Nucleus accumbens (tissue), 56 donors: ENCODE measurements at places on chromosomes 4 and X.

DNA sequence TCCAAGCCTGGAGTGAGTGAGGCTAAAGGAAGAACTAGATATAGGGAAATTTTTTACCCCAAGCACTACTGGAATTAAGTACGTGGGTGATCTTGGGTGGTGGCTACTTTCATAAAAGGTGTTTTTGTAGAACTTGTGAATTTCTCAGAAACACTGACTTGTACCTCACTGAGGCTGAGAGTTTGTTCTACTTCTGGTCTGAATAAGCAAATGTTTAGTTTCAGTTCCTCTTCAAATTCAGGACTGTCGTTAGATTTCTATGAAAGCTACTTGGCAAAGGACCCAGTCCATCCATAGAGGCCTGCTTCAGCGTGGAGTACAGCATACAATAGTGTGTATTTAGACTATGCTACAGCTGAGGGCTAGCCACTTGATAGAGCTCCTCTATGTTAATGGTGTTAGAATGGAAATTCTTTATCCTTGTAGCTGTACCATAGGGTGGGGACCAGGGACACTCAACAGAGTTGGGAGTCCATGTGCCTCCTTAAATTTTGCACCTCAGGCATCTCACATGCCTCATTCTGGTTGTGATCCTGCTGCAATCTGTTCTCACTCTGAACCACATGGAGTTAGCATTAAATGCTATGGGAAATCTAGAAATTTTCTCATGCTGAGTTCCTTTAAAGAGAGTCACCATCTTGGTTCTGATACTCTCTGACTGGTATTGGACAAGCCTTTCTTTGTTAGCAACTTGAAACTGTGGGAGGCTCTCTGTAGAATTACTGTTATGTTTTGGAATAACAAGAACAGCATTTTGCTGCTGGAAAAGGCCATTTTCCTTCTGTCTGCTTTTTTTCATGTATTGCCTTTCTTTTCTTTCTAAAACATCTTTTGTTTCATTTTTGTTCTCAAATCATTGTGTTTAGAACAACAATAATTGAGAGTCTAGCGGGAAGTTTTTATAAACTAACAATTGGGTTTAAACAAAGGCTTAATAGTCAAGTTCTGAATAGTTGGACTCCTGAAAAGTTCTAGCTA is 86.8 kb downstream of the PDGFRA start:
- no peak for DNase-seq

- no peak for DNase-seq
Measured at GRCh38 chr4:145824463-145824862, 114.2 kb downstream of the ZNF827 start.

DNA sequence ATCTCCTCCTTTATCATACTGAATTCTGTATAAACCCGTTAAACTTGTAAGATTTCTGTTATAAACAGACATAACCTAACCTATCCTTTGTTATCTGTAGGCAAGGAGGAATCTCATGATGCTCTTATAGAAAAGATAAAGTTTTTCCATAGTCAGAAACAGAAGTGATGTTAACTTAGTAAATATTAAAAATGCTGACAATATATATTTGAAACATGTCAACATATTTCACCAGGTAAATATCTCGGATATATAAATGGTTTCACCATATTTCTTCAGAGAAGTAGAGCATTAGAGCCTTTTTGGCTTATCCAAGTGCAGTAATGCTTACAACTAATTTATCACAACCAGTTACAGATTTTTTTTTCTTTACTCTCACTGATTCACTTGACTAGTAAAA is 625.9 kb downstream of the PDHA2 start:
- DNase-seq, result no peak

- no peak for DNase-seq
Measured at GRCh38 chr4:13399257-13399656, 84.9 kb downstream of the RAB28 start.

DNA sequence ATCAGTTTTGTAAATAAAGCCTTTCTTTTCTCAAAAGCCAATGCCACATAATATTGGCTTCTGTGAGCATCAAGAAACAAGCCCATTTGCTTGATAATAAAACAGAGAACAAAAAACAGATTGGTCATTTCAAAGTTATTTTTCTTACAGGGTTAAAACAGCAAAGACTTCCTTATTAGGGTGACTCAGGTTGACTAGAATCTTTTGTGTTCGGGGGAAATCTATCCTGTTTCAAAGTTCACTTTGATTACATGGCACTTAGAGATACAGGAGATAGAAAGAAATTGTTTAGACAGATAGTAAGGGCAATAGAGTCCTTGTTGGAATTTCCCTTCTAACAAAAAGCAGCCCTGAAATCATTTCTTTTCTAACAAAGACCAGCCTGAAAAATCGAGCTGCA is 170.0 kb upstream of the GLRA2 start:
- DNase-seq, result no peak

DNA sequence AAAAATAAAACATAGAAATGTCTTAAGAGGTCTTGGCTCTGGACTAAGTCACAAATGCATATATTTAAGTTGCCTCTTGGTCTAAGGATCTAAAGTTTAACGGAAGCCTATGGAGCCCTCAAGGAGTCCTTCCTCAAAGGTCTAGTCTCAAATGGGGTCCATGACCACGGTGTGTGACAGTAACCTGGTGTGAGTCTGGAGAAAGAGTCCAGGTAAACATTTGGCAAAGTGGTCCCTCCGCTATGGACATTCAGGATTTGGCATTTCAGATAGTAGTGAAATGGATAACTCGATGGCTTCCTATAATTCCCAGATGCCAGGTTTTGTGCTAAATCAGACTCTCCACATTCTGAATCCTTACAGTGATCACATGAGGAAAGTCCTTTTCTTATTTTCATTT is 44.2 kb downstream of the RHOH start:
- DNase-seq, result no peak

DNA sequence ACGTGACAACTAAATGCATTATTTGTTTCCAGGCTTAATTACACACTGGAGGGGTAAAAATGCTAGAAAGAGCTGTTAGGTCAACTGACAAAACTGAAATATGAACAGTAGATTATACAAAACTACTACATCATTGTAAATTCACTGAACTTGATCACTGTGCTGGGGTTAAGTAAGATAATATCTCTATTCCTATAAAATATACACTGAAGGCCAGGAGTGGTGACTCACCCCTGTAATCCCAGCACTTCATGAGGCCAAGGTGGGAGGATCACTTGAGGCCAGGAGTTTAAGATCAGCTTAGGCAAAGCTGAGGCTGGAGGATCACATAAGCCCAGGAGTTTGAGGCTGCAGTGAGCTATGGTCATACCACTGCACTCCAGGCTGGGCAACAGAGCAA is 31.8 kb upstream of the NKX6-1 start:
- DNase-seq, result no peak

GRCh38 chr4:99104153-99104552 is 15.6 kb upstream of the ADH5 start:
- DNase-seq, result no peak

DNA sequence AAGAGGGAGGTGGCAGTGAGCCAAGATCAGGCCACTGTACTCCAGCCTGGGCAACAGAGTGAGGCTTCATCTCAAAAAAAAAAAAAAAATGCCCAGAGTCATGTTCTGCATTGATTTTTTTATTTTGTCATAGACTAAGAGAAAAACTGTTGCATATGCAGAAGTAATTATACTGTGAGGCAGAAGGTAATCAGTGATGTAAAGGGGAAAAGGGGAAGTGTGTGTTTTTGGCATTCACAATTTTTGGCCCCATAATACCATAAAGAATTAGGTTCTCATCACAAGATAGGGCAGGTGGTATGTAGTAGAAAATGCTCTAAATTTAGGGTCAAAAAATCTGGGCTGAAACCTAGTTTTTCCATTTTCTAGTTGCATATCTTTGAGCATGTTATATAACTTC is 47.3 kb upstream of the GAB1 start:
- no peak for DNase-seq

DNA sequence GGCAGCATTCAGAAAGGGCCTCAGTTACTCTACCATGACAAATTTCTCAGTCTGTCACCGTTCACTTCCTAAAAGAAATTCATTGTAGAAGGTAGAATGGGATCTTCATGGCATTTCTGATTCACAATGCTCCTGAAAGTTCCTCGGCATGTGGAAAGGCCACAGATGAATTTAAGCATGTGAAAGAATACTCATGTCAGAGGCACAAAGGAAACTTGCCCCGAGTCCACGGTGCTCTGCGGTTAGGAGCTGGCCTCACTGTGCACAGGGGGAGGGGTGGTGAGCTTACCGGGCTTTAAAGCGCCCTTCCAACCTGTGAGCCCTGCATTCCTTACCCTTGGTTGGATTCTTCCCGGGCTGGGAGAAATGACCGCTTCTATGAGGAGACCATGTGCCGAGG is 9.3 kb downstream of the TKTL1 start:
- DNase-seq, result no peak

DNA sequence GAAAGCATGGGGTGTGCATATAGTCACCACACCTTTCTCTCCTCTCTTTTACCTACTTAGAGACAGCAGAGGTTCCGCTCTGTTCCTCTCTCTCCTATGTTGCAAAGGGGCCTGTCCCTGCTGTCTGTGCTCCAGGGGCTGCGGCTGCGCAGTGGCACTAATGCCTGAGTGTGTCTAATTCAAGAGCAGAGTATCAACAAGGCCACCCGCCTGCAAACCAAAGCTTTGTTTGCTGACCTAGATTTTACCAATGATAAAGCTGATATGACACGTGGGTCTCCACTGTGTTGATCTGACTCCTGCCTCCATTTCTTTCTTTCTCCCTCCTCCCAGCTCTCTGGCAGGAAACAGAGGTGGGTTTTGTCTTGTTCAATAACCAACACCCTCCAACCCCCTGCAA is 74.9 kb downstream of the NSG1 start:
- DNase-seq, result no peak

DNA sequence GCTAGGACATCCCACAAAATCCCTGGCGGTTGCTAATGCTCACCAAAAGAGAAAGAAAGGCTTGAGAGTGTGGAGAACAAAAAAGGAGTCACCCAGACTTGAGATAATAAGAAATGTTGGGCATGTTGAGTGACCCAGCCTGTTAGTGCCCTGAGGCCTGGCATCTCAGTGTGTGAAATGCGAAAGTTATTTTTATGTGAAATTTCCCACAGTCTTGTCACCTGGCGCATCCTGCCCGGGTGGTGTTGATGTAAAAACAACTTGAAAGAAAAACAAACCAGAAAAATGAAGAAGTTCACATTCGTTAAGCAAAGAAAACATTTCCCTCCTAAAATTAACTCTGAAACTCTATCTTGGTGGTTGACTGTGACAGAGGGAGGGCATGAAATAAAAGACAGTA is 495.2 kb downstream of the MID1IP1 start:
- no peak for DNase-seq

DNA sequence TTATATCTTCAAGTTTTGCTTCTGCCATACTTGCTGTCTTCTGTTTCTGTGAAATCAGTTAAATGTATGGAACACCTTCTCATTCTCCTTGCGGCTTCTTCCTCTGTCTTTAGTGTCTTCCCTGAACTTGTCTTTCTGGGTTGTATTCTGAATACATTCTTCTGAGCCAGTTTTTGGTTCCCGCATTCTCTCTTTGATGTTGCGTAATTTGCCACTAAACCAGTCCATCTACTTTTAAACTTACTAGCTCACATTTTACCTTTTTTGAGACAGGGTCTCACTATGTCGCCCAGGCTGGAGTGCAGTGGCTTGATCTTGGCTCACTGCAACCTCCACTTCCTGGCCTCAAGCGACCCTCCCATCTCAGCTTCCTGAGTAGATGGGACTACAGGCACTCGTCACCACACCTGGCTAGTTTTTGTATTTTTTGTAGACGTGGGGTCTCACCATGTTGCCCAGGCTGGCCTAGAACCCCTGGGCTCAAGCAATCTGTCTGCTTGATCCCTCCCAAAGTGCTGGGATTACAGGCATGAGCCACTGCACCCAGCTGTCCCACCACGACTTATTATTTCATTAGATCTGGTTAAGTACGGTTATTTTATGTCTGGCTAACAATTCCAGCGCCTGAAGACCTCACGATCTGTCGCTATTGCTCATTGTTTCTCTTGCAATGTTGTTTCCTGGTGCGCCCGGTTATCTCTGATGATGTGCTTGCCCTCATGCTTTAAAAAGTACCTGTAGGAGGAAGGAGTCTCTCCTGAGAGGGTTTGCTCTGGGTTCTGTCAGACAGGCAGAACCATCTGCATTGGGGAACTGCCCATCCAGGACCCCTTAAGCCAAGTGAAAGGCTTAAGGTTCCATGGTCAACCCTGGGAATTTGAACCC is 9.8 kb upstream of the FAM3A start:
- no peak for DNase-seq

GRCh38 chr4:109675843-109676242 is 27.4 kb downstream of the CASP6 start:
- no peak for DNase-seq

DNA sequence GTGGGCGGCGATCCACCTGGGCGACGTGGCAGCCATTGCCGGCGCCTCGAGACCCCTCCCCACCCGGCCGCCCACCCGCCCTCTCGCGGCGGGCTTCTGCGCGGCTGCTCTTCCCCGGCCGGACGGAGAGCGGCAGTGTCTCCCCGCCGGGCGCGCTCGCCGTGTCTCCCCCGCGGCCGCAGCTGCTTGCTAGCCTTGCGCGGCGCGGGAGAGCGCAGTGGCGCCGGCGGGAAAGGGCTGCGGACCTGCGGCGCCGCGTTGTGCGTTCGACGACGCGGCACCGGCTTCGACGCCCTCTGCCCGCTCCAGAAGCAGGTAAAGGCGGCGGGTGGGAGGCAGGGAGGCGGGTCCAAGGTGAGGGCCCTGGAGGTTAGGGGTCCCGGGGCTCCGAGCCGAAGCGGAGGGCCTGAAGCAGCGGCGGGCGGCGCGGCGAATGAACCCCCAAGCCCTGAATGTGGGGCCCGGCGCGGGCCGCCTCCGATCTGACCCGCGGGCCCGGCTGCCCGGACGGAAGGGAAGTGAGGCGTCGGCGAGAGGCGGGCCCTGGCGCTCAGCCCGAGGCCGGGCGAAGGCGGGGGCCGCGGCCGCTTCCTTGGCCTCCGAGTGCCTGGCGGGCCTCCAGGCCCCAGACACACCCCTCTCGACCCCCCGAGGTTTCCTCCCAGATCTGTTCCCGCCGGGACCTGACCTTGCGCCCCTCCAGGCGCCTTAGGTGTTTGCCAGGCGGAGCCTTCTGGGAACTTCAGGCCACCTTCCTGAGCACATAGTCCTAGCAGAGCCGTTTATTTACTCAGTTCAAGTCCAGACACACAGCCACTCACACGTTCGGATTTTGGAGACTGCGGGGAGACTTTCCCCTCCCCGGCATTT is at the start of gene N4BP2:
TSS of gene N4BP2 (plus strand) at position 135 of the 870 bp plus-strand sequence. CDS start 40,491 bp downstream, outside the sequence.
- DNase-seq, result peak; percentile 76

DNA sequence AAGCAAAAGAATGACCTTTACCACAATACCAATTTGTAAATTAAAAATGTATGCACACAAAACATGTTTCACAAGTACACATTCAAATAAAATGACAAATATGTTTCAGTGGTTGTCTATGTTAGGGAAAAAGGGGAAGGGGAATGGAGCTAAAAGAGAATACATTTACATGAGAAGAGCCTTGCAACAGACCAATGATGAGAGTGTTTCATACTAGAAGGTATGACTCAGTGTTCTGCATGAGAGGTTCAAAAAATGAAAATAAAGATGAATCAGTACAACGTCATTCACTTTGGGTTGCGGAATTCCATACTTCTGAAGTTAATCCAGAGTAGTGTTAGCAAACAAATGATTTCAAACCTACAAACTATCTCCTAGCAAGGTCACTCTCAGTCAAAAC is 51.7 kb downstream of the RPGR start:
- DNase-seq, result no peak
